ENCODE measurements at places on chromosomes 13 and 19. TPM values are rescaled to one million over a fixed set of nuclear protein-coding genes. Genes with fewer than 3 reads are reported as not detected.

The ANGPTL8 gene
- not detected for total RNA-seq

The ZNF331 gene
- total RNA-seq: 8.3 TPM

The JSRP1 gene
- not detected for total RNA-seq

The PDS5B gene
- 25.5 TPM for total RNA-seq

The SIGLEC5 gene
- not detected for total RNA-seq

The LPAR2 gene
- 0.13 TPM for total RNA-seq

The TTC9B gene
- total RNA-seq: not detected

The F10 gene
- 5.8 TPM for total RNA-seq

All from aortic smooth muscle cell (primary cell).